ENCODE measurements at places on chromosomes 12 and 14.

GRCh38 chr12:109612975-109613502 is 39.4 kb downstream of the MVK start:
- no peak for DNase-seq

DNA sequence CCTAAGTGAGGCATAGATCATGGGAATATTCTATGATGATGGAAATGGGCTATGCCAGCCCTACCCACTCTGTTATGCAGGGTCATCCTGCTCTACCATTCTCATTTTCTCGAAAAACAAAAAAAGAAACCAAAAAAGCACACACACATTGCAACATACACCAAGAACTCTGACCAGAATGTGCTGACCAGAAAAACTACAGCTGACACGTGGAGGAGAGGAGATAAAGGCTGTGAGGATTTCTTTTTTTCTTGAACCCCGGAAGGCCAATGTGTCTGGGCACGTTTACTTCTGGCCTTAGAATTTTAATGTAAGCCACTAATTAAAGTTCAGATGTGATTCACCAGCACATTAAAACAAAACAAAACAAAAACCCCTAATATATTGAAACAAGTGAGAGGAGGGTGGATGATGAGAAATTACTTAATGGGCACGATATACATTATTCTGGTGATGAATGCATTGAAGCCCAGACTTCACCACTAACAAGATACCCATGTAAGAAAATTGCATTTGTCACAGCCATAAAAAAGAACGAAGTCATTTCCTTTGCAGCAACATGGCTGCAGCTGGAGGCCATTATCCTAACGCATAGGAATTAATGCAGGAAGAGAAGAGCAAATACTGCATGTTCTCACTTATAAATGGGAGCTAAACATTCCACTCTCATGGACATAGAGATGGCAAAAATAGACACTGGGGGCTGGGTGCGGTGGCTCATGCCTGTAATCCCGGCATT is 66.3 kb upstream of the PLEKHG3 start:
- no peak for DNase-seq

- DNase-seq = no peak
Observed at GRCh38 chr12:78275886-78276285, 445.2 kb downstream of the NAV3 start.

DNA sequence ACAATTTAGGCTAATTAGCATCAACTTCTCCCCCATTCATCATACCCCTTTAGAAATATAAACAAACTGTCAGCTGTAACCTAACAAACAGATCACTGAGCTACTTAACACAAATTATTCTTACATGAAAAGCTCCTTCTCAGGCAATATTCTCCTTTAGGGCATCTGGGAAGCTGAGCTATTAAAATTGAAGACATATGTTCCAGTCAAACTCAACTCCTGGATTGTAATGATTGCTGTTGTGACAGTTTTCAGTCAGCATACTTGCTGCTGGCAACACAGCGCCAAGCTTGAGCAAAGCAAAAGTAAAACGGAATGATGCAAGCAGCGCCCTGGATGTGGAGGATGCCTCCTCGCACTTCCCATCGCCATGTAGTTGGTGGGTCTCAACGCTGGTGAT is 82.4 kb downstream of the SLC25A21 start:
- no peak for DNase-seq

DNA sequence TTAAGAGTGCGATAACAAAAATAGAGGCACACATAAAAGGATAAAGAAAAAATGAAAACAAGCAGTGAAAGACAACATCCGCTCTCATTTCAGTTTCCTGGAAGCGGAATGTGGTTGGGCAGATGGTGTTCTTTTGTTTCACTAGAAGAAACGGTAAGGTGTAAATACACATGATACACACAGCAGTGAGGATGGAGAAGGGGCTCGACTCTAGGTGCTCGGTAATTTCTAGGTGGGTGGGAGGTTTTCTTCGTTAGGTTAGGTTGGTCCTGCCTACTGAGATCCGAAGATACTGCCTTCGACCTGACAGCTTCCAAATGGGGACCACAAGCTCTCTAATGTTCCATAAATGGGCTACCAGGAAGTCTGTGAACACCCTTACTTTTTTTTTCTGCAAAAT is 1082.5 kb downstream of the BCL11B start:
- DNase-seq = peak; percentile 79

- no peak for DNase-seq
Observed at GRCh38 chr14:52711666-52712065, 4.7 kb downstream of the PSMC6 start.

DNA sequence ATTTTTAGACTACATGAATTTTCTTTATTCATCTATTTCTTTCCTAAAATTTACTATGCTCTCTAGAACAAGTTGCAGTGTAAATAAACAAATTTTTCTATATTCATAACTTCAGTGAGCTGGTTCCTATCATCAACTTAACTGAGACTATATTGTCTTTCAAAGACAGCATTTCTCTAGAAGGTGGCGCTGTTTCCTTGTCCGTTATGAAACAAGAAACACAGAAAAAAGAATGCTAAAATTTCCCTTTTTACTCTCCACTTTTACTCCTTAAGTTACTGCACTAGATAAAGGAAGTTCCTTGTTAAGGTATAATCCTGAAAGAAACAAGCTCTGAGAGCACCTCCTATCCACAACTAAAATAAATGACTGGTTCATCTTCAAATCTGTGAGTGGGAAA is 8.2 kb upstream of the CLEC2A start:
- peak; percentile 19 for DNase-seq

DNA sequence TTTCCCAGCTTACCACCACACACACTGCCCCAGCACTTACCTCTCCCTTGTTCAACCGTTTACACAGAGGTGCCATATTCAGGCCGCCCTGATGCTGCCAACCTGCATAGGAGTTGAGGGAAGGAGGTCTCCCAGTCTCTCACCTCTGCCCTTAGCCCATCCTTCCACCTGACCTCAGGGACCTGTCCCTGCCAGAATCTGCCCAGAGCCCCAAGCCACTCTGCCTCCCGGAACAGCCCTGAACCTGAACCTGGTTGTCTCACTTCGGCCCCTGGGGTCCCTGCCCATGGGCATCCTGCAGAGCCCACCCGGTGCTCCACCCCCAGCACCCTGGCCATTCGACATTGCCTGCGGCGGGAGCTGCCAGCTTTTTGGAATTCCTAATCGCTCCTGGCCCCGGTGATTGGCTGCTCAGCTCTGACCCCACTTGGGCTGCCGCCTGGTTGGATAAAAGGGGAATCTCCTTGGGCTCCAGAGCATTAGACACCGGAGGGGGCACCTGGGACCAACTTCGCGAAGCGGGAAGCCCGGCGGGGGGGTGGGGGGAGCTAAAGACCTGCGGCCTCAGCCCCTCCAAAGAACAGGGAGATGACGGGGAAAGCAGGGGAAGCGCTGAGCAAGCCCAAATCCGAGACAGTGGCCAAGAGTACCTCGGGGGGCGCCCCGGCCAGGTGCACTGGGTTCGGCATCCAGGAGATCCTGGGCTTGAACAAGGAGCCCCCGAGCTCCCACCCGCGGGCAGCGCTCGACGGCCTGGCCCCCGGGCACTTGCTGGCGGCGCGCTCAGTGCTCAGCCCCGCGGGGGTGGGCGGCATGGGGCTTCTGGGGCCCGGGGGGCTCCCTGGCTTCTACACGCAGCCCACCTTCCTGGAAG is at the start of gene VSX2:
Gene VSX2, plus strand, starts transcription at position 476 of the 874 bp plus-strand sequence. Its CDS starts 113 bp downstream, at position 589.
- no peak for DNase-seq

GRCh38 chr12:104966677-104967076 is 8.6 kb upstream of the SLC41A2 start:
- no peak for DNase-seq

GRCh38 chr12:100401660-100402059 is 44.8 kb downstream of the SLC17A8 start:
- DNase-seq = no peak
